ENCODE measurements at places on chromosomes 6 and 20. TPM values are rescaled to one million over a fixed set of nuclear protein-coding genes. Genes with fewer than 3 reads are reported as not detected.

DNA sequence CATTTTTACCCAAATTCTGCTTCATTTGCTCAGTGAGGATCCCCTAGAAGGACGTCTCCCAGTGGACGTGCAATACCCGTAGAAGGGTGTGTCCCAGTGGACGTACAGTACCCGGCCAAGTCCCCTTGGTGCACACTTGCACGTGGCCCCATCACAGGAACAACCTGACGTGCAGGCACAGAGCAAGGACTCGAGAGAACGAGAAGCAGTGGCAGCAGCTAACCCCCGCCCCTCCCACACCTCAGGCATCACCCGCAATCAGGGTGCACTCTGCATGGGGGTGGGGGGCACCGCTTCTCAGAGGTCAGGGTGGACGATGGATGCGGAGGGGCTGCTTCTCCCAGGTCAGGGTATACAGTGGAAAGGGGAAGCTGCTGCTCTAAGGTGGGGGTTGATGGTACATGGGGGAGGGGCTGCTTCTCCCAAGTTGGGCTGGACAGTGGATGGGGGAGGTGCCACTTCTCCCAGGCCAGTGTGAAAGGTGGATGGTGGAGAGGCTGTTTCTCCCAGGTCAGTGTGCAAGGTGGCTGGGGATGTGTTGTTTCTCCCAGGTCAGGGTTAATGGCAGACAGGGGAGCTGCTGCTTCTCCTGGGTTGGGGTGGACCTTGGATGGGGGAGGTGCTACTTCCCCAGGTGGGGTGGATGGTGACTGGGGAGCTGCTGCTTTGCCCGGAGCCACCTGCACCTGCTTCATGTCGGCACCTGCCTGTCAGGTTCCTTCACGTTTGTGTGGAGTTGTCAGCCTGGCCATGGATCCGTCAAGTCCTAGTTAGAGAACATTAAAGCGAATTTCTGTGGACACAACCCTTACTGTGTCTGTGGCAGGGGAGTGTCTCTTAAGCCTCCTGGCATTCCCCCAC lies 1.0 kb upstream of the THBS2 start:
- peaks cover 18% of the 10 kb centered on the region for H3K4me1 ChIP-seq
- no peak overlapping the region for H3K4me3 ChIP-seq
- no peak overlapping the region for H3K27ac ChIP-seq
- DNase-seq = no peak
- H3K27me3 ChIP-seq = no peaks in the 10 kb centered on the region

DNA sequence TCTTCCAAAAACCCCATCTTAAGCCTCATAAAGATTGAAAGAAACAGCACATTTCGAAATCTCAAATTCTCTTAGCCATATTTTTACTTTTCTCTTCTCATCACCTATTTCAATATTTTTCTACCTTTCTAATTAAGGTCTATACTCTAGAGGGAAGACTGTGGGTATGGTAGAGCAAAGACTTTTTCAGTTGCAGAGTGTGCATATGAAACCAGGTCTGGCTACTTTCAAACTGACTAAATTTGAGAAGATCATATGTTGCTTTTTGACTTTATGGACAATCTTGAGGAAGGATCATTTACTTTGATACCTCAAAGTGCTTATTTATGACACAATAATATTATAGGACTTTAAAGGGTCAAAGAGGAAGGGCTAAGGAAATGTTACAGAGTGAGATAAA lies 20.7 kb downstream of the FILIP1 start:
- no peak overlapping the region for H3K4me3 ChIP-seq
- H3K36me3 ChIP-seq = no peaks in the 10 kb centered on the region
- no peaks in the 10 kb centered on the region for H3K27me3 ChIP-seq
- no peaks in the 10 kb centered on the region for H3K4me1 ChIP-seq
- DNase-seq = no peak
- H3K27ac ChIP-seq = no peak overlapping the region

- DNase-seq = no peak
- no peak overlapping the region for H3K27ac ChIP-seq
- H3K4me1 ChIP-seq = peaks cover 41% of the 10 kb centered on the region
- H3K4me3 ChIP-seq = no peak overlapping the region
- H3K27me3 ChIP-seq = no peaks in the 10 kb centered on the region
- peaks cover 19% of the 10 kb centered on the region for H3K36me3 ChIP-seq
Measured at GRCh38 chr20:36480456-36481048, 60.8 kb upstream of the MYL9 start.

GRCh38 chr20:37907330-37907676 lies 4.4 kb downstream of the VSTM2L start:
- H3K27ac ChIP-seq = no peak overlapping the region
- H3K4me1 ChIP-seq = peaks cover 19% of the 10 kb centered on the region
- no peak for DNase-seq
- H3K4me3 ChIP-seq = no peak overlapping the region
- H3K36me3 ChIP-seq = no peaks in the 10 kb centered on the region

- H3K27me3 ChIP-seq = no peaks in the 10 kb centered on the region
- peak; percentile 92 for DNase-seq
- no peak overlapping the region for H3K4me3 ChIP-seq
- peaks cover 36% of the 10 kb centered on the region for H3K4me1 ChIP-seq
Measured at GRCh38 chr6:134911547-134911946, 38.4 kb downstream of the ALDH8A1 start.

- no peak overlapping the region for H3K27ac ChIP-seq
- H3K27me3 ChIP-seq = peaks cover 10% of the 10 kb centered on the region
- no peak for DNase-seq
- peaks cover 5% of the 10 kb centered on the region for H3K4me1 ChIP-seq
- H3K4me3 ChIP-seq = no peak overlapping the region
Measured at GRCh38 chr20:57735831-57736737, 26.3 kb upstream of the PMEPA1 start.

The DUSP15 gene
- total RNA-seq = 1.2 TPM

The BMP2 gene
- 9.2 TPM for total RNA-seq

The USP49 gene
- total RNA-seq = 5.5 TPM

The LY6G6C gene
- total RNA-seq = 0.66 TPM

Data from astrocyte (in vitro differentiated cells and primary cell).